Fibroblast of the aortic adventitia (primary cell): ENCODE measurements at places on chromosomes 5 and 9. TPM values are rescaled to one million over a fixed set of nuclear protein-coding genes. Genes with fewer than 3 reads are reported as not detected.

FABP6 gene
- total RNA-seq: 1.5 TPM in 1 of 2 replicates, not detected in the other

SYNPO gene
- 3.9 and 4.6 TPM in 2 replicates for total RNA-seq

GABRA1 gene
- total RNA-seq: not detected in 2 replicates

FCHO2 gene
- total RNA-seq: 7.4 and 18.8 TPM in 2 replicates

- DNase-seq: no peak
These were observed 649.4 kb downstream of the CDH9 start for GRCh38 chr5:26388976-26389375.

DNA sequence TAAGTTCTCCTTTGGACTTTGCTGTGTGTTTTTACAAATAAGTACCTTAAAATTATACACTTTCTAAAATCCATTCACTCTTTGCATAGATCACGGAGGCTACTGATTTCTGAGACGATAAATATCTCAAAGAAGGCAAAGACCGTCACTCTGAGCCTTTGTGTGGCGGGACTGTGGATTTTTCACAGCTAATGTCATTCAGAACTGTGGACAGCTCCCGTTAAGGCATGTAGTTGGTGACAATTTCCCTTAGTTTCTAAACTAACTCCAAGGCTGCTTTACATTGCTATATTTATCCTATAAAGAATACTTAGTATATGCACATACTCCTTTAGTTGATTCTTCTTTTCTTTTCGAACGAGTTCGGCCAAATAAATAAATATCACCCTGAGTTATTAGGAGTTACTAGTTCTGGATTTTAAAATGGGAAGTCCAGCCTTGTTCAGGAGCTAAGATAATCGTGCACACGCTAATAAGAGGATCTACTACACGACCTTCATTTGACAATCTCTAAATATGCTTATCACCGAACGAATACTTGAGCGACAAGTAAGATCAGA is 1.8 kb downstream of the HCN1 start:
- DNase-seq: no peak

DNA sequence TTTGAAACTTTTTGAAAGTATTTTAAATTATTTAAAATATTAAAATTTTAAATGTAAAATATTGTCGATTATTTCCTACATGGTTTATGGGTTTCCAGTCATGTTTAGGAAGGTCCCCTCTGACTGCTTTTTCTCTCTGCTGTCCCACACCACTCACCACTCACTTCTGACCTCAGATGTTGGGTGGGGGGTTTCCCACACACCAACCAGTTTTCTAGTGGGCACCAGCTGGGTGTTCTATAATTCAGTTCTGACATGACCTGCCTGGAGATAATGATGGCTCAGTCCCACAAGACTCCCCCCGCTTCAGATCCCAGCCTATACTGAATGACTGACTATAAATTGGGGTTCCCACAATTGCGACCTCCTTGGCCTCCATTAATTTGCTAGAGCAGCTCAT is 310.4 kb downstream of the GADD45G start:
- DNase-seq: no peak

DNA sequence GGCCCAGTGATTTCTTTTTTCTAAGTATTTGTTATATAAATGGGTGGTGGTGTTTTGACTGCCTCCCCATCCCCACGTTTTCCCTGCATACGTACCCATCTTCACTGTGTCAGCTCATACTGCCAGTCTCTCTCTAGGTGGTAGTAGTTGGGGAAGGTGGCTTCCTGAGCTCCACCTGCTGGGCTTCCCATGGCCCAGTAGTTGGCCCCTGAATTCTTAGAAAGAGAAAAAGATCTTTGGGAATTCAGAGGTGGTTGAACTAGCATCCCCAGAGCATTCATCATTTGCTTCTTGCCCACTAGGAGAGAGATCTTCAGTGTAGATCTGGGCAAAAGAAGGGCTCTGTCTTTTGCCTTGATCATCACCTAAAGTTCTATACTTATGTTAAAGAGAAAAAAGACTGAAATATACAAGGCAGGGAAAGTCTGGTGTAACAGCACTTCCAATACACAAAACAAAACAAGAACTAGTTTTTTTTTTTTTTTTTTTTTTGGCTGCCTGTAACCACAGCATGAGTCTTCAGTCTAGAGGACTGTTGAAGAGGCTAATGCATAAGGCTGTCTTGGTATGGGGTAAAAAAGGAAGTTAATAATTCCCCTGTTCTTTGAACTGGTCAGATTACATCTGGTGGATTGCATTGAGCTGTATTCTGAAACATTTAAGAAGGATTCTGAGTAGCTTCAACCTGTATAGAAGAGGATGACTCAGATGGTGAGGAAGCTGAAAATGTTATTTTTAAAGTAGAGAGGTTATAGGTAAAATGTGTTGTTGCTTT is 128.7 kb downstream of the ATG10 start:
- DNase-seq: no peak

DNA sequence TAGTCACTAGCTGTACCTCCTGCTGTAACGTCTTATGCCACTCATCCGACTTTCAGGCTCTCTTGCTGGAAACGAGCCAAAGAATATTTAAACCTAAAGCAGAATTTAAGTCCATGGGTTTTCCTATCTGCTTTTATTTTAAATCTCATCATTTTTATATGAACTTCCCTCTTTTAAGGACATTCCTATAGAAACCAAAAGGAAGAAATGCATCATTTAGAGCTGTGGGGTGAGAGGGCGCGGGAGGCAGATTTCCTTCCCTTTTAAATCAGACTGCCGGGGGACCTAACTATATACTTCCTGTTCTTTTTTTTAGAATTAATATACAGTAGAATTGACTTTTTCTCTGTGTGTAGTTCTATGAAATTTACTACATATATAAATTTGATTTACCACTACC is 468.8 kb downstream of the BNC2 start:
- no peak for DNase-seq

DNA sequence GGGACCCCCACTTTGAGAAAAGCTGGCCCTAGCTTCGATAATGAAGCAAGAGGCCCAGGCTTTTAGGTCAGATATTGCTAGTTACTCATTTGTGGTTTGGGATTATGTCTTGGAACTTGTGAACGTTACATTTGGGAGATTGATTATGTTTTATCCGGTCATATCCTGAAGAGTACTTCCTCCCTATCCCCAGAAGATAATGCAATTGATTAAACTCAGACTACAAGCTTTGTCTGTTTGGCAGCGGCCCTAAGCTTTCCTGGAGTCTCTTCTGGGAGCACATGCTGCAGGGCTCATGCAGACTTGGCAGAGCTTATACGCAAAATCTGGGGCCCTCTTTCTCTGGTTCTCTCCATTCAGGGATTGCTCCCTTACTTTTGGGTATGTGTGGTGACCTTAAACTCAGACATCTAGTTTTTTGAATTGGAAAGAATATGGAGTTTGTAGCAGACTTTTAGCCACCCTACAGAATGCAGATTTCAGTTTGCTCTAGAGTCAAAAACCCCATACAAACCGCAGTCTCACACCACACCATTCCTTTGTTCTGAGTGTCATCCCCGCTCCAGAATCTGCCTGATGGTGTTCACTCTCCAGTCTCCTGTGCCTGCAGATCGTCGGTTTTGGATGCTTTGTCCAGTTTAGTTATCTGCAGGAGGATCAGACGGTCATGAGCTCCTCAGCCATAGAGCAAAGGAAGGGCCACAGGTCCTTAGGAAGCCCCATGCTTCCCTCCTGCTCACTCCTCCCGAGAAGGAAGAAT is 449.5 kb upstream of the TRPC7 start:
- peak; percentile 82 for DNase-seq

GRCh38 chr5:57176350-57176857 is 2.5 kb downstream of the GPBP1 start:
- DNase-seq: peak; percentile 48

GRCh38 chr5:55578771-55579170 is 44.0 kb upstream of the PLPP1 start:
- peak; percentile 77 for DNase-seq

DNA sequence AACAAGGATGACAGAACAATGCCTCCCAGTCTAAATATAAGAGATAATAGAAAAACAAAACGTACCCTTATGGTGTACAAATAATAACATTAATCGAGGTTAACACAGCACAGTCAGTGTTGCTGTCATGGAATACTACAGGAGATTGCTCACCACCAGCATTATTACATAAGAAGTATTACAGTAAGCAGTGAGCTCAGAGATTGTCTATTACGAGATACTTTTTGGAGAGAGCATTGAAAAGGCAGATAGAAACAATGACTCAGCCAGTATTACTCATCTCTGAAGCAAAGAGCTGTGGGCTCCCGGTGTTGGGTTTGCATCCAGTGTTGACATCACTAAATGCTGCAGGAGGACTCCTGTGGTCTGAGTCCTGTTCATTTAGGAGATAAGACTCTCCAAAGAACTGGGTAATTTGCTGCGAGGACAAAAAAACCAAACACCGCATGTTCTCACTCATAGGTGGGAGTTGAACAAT is 191.9 kb upstream of the SEMA6A start:
- peak; percentile 15 for DNase-seq

DNA sequence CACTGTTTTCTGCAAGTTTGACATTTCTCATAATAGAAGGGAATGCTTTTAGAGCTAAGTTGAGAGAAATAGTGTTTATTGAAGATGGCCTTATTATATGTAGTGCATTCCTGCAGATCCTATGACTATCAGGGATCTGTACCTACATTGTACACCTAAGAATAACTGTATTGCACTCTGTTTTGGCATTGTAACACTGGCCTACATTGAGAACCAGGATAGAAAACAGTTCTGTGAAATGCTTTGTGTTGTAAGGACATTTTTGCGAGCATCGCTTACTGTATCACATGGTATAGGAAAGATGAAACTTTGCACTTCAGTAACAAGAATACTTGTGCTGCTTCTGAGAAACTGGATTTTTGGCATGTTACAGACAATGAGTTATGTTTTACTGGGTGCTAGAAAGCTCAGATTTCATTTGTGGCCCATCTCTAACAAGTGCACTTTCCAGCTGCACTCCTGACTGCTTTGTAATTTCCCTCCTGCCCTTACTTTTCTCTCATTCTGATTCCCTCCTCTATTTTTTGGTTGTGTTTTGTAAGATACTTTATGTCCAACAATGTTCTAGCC is 30.6 kb downstream of the C9orf85 start:
- DNase-seq: no peak
